Bone marrow (tissue), 2 donors: ENCODE measurements at places on chromosomes 3 and 15.

- DNase-seq = no peak
These were observed 54.5 kb downstream of the PLXNA1 start for GRCh38 chr3:127037418-127037841.

DNA sequence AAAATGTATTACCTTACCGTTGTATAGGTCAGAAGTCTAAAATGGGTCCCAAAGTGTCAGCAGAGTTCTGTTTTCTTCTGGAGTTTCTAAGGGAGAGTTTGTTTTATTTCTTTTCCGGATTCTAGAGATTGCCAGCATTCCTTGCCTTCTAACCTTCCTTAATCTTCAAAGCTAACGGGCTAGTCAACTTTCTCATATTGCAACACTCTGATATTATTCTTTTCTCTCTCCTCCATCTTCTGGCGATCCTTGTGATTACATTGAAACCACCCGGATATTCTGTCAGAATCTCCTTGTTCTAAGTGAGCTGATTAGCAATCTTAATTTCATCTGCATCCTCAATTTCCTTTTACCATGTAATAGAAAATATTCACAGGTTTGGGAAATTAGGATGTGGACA, 36.2 kb upstream of the AADACL2 start:
- no peak for DNase-seq

- no peak for DNase-seq
These were observed 39.8 kb downstream of the CGGBP1 start for GRCh38 chr3:88019024-88019423.

DNA sequence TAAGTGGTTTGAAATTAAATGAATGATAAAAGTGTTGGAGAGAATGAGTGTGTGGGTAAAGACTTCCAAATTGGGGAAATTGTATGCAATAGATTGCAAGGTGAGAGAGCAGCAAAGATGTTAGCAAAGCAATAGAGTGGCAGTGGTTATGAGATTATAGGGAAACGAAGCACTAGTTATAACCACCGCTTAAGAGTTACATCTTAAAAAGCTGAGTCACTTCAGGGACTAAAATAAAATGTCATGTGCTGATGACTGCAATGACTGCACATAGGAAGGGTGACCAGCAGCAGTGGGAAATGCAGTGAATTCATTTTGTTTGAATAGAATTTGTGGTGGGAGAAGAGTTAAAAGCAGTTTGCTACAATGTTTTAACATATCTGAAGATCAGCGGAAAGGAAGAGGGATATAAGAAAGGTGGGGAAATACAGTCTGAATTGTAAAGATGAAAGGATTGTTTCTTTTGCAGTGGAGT, 127.3 kb downstream of the RAP2B start:
- no peak for DNase-seq

DNA sequence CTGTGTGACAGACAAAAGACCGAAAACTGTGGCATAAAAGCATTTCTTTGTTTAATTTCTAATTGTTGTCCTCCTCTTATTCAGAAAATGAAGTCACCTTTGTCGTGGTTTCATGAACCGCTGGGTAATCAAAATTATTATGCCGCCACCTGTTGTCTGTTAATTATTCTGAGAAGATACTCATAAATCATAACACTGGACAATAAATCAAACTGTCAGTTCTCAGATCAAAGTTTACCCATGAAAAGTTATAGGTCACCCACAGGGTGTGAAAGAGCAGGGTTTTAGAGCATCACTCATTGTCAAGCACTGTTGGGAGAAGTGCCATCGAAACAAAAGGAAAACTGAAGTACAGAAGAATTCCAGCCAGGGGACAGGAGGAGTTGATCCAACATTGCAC, 474.3 kb downstream of the NR2F2 start:
- no peak for DNase-seq
